ENCODE measurements at places on chromosomes 4 and X.

DNA sequence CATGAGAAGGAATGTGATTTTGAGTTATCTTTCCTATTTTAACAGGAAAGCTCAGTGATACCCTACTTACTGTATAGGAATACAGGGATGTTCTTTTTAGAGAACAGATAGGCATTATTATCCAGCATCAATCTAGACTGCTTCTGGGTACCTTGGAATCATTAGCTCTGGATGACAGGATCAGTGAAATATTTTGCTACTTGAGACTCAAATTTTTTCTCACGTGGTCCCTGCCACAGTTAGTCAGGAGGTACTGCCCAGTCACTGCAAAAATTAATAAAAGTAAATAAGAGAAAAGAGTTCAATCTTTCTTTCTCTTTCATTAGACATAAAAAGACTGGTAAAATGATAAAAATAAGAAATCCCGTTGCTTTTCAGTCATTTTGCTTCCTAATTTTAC, 5.5 kb downstream of the ZNF827 start:
- no peak for DNase-seq

- no peak for DNase-seq
These were observed 95.8 kb downstream of the SH3KBP1 start for GRCh38 chrX:19791562-19791961.

DNA sequence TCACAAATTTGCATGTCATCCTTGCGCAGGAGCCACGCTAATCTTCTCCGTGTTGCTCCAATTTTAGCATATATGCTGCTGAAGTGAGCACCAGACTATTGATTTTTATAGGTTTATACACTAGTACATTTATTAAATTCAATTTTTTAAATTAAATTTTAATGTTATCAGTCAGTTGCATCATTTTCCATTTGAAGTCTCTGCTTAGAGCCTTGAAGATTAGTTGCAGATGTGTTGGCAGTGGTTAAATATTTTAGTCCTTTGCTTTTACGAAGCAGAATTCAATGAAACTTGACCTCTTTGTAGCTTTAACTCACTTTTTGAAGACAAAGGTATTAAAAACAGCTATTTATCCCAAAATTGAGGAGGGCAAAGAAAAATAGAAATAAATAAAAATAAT, 16.5 kb downstream of the TRAPPC11 start:
- DNase-seq, result no peak

DNA sequence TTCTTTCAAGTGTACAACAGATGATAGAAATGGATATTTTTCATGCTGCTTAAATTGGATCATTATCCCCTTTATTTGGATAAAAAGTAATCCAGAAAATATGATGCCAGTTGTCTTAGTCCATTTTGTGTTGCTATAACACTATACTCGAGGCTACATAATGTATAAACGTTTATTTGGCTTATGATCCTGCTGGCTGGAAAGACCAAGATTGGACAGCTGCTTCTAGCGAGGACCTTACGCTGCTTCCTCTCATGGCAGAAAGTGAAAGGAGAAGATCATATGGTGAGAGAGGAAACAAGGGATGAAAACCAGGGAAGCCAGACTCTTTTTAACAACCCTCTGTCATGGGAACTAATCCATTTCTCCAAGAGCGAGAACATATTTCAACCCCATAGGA, 102.7 kb downstream of the TRAM1L1 start:
- no peak for DNase-seq

GRCh38 chrX:74119016-74119910, 184.7 kb upstream of the ZCCHC13 start:
- DNase-seq, result no peak

- no peak for DNase-seq
These were observed 36.9 kb downstream of the PARM1 start for GRCh38 chr4:74969507-74970474.

GRCh38 chr4:143391895-143392294, 55.2 kb downstream of the GAB1 start:
- DNase-seq, result no peak

- DNase-seq, result no peak
These were observed 151.4 kb upstream of the STX18 start for GRCh38 chr4:4693258-4693657.

DNA sequence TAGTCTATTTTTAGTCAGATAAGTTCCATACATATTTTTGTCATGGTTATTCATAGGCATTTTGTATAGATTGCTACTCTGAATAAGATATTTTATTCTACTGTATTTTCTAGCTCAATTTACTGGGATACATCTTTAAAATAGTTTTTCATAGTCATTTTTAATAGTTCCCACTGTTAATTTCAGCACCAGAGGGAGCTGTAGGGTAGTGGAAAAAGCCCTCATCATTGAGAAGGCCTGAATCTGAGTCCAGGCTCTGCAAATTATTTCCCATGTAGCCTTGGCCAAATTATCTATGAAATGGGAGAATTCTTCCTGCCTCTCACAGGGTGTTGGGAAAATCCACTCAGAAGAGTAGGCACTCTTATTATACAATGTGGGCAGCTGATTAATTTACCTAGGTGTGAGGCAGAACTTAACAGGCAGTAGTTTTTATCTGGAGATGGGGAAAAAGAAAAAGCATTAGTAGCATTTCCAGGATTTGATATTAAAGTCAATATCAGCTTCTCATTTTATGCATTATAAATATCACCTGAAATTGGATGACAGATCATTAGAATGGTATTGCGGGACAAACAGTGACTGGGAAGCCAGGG, 102.9 kb upstream of the PAQR3 start:
- no peak for DNase-seq

GRCh38 chr4:186037692-186038658, 31.0 kb upstream of the TLR3 start:
- no peak for DNase-seq

GRCh38 chr4:114752391-114753165, 154.0 kb downstream of the UGT8 start:
- no peak for DNase-seq

GRCh38 chr4:178693816-178694215, 1251.6 kb upstream of the AGA start:
- no peak for DNase-seq

DNA sequence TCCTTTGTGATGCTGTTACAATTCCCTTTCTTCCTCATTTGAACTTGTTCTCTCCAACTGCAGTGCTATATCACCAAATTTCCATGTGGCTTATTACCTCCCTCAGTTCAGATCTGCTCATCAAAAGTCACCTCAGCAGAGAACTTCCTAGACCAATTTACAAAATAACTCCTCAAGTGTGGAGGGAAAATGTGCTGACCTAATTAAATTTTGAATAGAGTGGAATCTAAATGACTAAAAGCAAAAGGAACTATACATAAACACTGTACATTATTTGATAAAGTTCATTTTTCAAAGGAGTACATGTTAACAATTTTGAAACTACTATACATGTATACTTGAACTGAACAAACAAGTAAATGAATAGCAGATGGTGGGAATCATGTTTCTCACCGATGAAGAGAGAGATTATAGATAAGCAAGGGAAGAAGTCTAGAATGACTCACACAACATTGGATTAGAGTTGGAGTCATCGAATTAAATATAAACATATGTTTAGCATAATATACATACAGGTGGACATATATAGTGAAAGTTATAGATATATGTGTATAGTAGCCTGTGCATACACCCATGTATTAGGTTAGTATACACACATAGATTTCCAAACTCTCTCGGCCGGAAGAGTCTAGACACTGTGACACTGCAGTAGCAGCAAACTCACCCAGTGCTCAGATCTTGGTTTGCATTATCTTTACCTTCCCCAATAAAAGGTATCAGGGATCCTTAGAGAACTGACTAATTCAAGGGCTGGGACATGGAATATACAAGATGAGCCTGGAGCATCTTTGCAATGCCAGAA, 318.7 kb downstream of the PCDH18 start:
- DNase-seq, result no peak

GRCh38 chr4:71338846-71339593, at the start of gene SLC4A4:
Gene SLC4A4 (plus strand): TSS chr4:71339020.
- no peak for DNase-seq

DNA sequence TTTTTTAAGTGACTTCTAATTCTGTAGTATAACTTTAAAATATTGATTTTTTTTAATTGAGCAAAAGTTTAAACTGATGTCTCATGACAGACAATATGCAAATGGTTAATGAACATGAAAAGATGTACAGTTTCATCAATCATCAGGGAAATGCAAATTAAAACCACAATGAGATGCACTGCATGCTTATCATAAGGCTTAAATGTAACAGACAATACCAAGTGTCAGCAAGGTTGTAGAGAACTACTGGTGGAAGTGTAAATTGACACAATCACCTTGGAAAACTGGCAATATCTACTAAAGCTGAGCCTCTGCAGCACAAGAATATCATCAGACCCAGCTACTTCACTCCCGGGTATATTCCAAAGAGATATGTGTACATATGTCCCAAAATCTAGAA, 70.2 kb upstream of the DAPP1 start:
- no peak for DNase-seq

DNA sequence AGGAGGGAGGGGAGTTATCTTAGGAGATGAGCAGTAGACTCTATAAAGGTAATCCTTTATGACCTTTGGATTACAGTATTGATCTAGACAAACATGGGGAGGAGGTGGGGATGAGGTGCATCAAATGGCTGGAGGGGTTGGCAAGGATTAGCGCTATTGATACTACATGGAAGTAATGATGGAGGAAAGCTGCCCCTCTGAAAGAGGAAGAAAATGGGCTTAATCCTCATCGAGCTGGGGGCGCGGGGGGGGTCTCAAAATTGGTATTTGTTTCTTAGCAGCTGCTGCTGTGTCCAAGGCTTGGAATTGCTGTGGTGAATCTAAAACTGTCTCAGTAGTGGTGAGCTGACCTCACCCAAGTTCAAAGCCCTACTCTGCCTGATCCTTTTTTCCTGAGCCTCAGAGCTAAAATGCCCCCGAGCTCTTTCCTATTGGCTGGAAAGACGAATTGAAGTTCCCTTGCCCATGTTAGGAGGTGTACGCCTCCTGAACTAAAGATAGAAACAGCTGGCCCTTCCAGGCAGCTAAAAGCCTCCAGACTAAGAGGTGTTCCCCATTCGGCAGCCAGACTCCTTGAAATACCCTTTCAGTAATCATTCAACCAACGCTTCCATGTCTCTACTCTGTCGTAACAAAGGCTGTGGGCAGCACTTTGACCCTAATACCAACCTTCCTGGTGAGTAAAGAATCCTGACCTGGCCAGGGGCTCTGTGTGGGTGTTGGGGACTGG, at the start of gene ITGB1BP2:
Gene ITGB1BP2, plus strand, starts transcription at position 556 of the 730 bp plus-strand sequence. Its CDS starts 57 bp downstream, at position 613.
- DNase-seq, result no peak

- no peak for DNase-seq
These were observed 15.0 kb downstream of the BTK start for GRCh38 chrX:101370888-101371504.

DNA sequence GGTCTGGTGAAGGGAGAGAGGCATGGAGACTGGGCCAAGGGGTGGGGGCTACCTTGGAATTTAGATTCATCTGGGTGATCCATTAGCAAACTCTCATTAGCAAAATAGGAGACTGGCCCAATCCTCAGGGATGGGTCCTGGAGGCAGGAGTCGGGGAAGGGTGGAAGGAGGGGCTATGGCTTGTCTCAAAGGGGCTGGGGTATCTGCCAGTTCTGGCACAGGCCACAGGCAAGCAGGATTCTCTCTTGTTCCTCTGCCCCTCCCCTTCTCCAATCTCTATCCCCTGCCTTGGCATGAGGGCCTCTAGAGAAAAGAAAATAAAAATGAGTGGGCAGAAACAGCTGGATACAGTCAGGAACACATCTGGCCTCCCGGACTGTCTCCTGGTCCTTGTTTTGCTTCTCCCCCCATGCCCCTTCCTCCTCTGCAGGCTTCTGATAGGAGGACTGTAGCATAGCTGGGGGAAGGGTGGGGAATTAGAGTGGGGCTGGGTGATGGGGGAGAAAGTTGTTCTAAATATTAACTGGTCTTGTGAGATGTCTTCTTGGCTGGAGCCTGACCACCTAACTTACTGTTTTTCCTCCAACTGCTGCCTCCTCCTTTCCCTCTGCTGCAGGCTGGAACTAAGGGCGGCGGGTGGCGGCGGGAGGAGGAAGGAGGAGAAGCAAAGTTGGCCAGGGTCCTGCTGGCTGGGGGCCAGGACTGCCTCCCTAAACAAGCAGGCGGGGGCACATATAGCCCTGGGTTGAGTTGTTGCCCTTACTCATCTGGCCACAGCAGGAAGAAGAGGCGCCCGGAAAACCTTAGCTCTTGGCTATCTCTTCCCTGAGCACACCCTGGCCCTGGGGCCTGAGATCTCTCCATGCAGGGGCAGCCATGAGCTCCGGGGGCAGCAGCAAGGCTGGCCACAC, 53.3 kb upstream of the LAS1L start:
- DNase-seq, result no peak

DNA sequence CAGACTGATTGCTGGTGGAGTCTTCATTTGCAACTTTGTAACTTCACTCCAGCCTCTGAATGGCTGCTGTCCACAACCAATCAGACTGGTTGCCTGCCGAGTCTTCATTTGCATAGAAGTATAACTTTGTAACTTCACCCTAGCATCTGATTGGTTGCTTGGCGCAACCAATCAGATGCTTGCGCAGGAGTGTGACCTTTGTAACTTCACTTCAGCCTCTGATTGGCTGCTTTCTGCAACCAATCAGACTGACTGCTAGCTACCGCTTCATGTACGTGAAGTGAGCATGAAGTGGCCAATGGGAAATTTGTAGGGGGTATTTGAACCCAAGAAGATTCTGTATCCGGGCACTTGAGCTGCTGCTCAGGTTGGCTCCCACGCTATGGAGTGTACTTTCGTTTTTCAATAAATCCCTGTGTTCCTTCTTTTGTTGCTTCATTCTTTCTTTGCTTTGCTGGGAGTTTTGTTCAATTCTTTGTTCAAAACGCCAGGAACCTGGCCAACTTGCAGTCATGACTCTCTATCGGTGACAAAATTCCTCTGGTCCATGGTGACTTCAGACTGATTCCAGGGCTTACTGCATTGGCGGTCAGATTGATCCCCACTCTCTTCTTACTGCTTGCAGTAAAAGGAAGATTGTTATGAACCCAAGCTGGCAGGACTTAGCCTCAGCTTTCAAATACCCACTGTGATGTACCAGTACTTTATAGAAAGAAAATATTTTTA, 46.4 kb upstream of the FGG start:
- DNase-seq, result no peak

DNA sequence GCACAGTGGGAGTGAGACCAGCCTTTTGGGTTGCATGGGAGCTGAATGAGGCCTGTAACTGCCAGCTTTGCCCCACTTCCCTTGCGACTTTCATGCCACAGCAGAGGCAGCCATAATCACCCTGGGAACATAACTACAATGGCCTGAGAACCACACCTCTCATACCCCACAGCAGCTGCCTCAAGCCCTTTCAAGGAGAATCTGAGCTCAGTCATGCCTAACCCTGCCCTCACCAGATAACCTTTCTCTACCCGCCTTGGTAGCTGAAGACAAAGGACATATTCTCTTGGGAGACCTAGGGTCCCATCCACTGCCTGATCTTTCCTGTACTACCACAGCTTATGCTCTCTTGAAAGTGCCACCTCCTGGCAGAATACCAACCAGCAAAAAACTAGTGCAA, 599.9 kb upstream of the IGFBP7 start:
- DNase-seq, result no peak

DNA sequence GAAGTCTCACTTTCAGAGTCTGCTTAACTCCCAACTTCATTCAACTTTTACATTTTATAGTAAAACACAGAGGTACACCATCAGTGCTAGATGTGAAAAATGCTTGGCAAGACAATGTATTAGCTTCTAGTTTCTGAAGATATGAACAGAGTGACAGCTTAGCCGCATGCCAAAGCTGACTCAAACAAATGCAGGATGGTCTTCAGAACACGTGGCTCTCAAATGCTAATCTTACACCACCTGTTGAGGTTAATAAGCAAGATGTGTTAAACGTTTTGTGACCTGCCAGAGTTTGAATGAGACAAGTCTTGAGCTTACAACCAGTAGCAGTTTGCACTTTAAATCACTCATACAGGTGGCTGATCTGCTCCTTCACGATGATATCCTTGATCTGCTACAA, 18.9 kb upstream of the GPM6B start:
- DNase-seq, result no peak

GRCh38 chr4:179692222-179692621, 2250.0 kb upstream of the AGA start:
- DNase-seq, result no peak

Data from stimulated activated CD8-positive, alpha-beta memory T cell treated with anti-CD3 and anti-CD28 coated beads, Interleukin-12 subunit alpha, Interleukin-12 subunit beta, amount 100 ng/mL, for 4 hours (primary cell).